NCI-H748 treated with DMSO at 0.1 percent for 48 hours (cell line): ENCODE measurements at places on chromosomes 6 and 20.

DNA sequence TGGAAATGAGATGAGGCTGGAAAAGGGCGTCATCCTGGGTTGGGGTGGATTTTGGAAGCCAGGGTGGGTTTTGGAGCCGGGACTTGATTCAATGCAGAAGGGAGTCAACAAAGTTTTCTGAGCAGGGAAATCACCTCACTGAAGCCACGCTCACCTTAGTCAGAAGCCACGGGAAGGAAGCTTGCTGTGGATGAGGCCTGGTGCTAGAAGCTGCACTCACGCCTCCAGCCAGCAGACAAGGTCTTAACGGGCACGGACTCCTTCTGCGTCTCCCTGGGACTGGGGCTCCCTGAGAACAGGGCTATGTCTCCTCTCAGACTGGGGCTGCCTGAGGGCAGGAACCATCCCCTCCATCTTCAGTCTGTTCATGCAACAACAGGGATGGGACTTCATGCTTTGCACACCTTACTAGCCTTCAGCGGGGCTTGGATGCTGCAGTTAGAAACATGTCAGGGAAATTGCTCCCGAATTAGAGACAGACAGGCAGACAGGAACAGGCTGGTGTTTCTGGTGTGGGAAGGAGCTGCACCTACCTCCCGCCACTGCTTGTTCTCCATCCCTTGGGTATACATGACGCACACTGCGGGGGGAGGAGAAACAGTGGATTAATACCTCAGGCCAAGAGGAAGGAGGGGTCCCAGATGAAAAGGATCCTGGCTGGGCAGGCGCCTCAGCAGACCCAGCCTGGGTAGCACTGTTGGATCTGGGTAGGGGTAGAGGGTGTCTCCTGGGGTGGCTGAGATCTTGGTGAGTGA is 17.5 kb downstream of the CPNE5 start:
- DNase-seq = no peak

GRCh38 chr6:113450061-113450465 is 407.1 kb upstream of the MARCKS start:
- no peak for DNase-seq

GRCh38 chr6:112179631-112180030 is 74.7 kb downstream of the LAMA4 start:
- DNase-seq = no peak

GRCh38 chr6:44594481-44594880 is 207.0 kb downstream of the CDC5L start:
- DNase-seq = no peak

- DNase-seq = no peak
Measured at GRCh38 chr6:39223555-39223954, 5.7 kb downstream of the KCNK5 start.

DNA sequence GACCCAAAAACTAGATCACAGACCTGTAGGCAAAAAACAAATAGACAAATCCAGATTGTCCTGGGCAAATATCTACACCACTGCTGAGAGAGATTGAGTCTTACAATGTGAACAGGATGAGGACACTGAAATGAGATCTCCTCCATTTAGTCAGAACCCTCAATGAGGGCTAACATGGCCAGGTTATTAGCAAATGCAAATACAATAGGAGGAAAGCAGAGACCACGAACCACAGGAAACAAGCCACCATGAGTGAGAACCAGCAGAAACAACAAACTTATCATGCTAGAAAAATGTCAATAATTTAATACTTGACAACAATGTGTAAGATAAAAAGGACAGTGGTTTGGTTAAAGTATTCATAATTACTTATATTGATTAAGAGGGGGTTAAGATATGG is 162.8 kb downstream of the SYNE1 start:
- no peak for DNase-seq

- DNase-seq = no peak
Measured at GRCh38 chr6:63066055-63066704, 145.1 kb upstream of the FKBP1C start.

GRCh38 chr20:47792021-47792618 is 6.8 kb upstream of the SULF2 start:
- DNase-seq = no peak

GRCh38 chr6:135937106-135937505 is 85.6 kb downstream of the PDE7B start:
- no peak for DNase-seq

GRCh38 chr6:6386010-6386409 is 65.5 kb upstream of the F13A1 start:
- no peak for DNase-seq

DNA sequence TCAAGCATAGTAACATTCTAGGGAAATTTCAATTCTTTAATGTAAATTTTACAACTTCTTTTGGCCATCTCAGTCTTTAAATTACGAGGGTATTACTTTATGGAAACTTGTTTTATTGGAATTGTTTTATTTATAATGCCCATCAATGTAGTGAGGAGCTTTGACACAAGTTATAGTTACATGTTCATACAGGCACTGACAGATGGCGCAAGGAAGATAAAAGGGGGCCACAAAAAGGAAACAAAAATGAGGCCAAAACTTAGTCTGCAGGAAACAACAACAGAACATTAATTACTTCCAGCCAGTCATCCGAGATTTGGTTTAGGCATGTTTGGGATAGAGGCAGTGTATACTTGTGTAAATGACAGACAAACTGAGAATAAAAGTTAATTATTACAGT is 18.3 kb downstream of the SESN1 start:
- DNase-seq = no peak

- peak; percentile 25 for DNase-seq
Measured at GRCh38 chr6:156780962-156781853, 4.0 kb downstream of the ARID1B start.

DNA sequence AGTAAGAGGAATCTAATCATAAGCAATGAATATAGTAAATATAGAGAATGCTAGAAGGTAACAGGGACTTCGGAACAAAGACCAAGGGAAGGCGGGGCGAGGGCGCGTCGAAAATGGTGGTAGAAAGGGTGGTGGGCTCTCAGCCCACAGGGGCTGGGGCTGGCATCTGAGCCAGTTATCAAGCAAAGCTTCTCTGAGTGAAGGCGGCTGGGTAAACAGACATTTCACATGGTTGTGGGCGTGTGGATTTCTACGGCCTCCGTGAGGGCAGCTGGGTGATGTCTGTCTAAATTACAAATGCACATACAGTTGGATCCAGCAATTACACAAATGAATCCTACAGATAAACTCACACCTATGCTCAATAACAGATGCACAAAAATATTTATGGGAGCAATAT is 56.6 kb downstream of the TOX2 start:
- DNase-seq = no peak

DNA sequence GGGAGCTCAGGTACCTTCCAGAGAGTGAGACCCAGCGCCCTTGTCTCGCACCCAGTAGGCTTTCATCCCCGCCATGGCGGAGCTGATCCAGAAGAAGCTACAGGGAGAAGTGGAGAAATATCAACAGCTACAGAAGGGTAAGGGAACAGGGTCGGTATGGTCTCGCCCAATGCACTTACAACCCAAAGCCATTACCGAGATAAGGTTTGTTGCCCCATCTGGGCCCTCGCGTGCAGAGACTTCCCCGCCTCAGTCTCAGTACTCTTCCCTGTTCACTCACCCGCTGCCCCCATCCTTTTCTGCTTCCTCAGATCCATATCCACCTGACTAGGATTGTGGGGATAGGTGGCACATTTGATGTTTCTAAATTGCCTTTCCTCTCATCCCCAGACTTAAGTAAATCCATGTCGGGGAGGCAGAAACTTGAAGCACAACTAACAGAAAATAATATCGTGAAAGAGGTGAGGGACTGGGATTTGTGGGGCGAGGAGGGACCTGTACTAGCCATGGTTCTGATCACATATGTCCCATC is 449 bp downstream of the PFDN6 start:
- no peak for DNase-seq

DNA sequence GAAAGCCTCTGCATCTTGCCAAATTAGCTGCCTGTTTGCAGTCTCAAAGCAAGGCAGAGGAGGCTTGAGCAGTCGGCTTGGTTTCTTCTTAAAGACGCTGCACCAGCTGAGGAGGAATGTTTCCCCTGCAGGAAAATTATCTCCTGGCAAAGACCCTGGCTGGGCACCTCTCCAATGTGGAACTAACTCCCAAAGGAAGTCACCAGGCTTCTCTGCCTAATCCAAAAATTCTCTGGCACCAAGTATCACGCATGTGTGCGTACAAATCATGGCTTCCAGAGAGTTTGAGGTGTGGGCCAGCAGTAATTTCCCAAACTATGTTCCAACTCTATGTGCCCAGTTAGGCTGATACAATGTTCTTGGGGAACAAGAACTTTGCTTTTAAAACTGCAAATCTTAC is 176.2 kb downstream of the KIF16B start:
- no peak for DNase-seq

DNA sequence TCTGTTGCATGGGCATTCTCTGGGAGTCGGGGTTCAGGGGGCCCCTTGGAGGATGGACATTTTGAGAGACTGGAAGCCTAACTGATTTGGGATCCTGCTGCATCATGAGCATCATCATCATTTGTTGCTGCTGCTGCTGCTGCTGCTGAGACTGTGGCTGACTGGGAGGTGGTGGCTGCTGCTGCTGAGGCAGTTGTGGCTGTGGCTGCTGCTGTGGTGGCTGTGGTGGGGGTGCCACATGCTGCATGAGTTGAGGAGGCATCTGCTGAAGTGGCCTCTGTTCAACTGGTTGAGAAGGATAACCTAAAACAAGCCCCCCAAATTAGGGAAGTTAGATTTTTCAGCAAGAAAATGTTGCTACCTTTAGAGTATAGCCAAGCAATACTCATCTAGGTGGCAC is 38.9 kb downstream of the TP53INP2 start:
- no peak for DNase-seq

- DNase-seq = no peak
Measured at GRCh38 chr20:37980876-37981275, 52.4 kb downstream of the TTI1 start.

DNA sequence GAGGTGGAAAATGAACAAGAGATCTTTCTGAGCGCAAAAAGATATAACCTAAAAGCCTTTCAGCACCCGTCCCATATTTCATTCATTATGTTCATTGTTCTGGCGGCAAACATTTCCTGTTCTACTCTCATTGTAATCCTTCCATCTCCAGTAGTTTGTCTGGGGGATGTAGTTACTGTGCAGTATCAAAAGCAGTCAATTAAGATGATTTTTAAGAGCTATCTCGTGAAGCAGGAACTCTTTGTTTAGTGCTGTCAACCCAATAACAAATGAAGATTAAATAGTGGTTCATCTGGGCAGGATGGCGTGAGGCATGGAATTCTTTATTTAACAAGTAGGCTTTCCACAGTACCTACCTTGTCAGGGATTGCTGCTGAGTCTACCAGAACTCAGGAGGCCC is 876.7 kb downstream of the HACE1 start:
- DNase-seq = no peak

DNA sequence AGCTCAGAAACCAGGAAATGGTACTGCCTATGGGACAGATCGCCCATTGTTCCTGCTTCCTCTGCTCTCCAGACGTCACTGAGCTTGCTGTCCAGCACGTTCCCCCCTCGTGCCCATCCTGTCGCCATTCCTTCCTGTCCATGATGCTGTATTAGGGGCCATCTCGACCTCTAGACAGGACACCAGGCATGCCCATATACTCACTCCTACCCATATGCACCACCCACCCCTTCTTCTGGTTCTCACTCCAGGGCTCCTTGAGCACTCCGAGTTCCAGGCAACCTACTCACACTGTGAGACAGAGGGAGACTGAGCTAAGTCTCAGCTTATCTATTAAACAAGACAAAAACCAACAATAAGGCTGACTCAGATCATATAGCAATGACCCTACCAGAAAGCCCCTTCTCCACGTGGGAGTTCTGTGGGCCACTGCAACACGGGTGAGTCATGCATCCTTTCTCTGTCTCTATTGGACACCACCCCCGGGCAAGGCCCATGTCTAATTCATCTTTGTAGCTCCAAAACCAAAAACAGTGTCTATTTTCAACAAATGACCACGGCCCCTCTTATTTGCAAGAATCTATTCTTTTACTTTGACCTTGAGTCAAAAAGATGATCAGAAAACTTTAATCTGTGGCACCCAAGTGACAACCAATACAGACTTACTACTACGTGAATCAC is 65.7 kb downstream of the PSMG4 start:
- DNase-seq = no peak

- no peak for DNase-seq
Measured at GRCh38 chr6:41046084-41046483, 3.8 kb downstream of the TSPO2 start.

GRCh38 chr6:162726947-162727321 is 632 bp downstream of the PRKN start:
- DNase-seq = no peak

DNA sequence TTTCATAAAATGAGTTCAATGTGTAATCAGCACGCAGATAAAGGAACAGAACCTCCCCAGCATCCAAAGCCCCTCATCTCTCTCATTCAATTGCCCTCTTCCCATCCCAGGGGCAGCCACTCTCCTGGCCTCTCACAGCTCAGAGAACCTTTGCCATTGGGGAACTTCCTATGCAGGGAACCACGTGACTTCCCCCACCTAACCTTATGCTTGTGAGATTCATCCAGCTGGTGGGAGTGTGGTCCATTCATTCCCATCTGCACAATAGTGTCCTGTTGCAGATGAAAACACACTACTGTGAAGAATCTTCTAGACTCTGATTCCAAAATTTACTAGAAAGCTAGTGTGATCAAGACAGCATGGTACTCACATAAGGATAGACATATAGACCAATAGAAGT is 299.3 kb downstream of the CDH4 start:
- no peak for DNase-seq

GRCh38 chr6:108711826-108712225 is 136.4 kb upstream of the ARMC2 start:
- DNase-seq = no peak

DNA sequence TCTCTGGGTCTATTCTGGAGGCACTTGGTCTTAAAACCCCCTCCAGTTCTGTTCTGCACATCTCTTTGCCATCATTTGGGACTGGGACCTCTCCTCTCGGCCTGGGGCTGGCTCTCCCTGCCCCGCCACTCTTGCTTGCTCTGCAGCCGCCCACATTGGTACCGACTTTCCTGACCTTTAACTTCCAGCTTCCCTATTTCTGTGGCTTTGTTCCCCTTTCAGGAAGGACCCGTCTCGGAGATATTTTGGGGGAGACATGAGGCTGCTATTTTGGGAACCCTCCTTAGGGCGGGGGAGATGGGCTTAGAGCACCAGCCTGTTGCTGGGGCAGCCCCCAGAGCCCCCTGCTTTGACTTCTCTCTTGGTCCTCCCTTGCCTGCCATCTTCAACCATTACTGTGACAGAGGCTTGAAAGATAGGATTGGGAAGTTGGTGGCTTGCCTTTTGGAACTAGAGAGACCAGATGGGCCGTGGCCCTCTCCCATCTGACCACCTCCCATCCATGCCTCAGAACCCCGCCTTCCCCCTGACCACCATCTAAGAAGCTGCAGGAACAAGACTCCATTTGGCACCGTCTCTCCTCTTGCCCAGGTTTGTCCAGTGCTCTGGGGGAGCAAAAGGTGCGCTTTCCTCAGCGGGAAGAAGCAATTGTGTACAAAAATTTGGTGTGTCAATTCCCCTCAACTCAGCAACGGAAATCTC is 914 bp downstream of the TREM2 start:
- no peak for DNase-seq
